ENCODE measurements at places on chromosomes 1 and 21. TPM values are rescaled to one million over a fixed set of nuclear protein-coding genes. Genes with fewer than 3 reads are reported as not detected.

The KPRP gene
- polyA plus RNA-seq, result not detected

The PADI2 gene
- polyA plus RNA-seq, result 32.6 TPM

The TRIM46 gene
- polyA plus RNA-seq, result 37.6 TPM

The NECAP2 gene
- polyA plus RNA-seq, result 61.5 TPM

The S100B gene
- 470 TPM for polyA plus RNA-seq

The LIN28A gene
- not detected for polyA plus RNA-seq

The LCE3E gene
- not detected for polyA plus RNA-seq

The CYYR1 gene
- 11.4 TPM for polyA plus RNA-seq

The EXO1 gene
- polyA plus RNA-seq, result 4.2 TPM

The NRAS gene
- 54.1 TPM for polyA plus RNA-seq

The ARHGAP29 gene
- 15.3 TPM for polyA plus RNA-seq

The ANGPTL3 gene
- polyA plus RNA-seq, result 0.18 TPM

The INSRR gene
- polyA plus RNA-seq, result 0.70 TPM

The NPR1 gene
- 1.6 TPM for polyA plus RNA-seq
